ENCODE measurements at places on chromosomes 4 and X. TPM values are rescaled to one million over a fixed set of nuclear protein-coding genes. Genes with fewer than 3 reads are reported as not detected.

NBDY gene
- total RNA-seq = 34.1 TPM

- DNase-seq = no peak
Observed at GRCh38 chrX:150849996-150850720, 48.3 kb downstream of the CD99L2 start.

PUDP gene
- 26.2 TPM for total RNA-seq

SSX3 gene
- total RNA-seq = not detected

DNA sequence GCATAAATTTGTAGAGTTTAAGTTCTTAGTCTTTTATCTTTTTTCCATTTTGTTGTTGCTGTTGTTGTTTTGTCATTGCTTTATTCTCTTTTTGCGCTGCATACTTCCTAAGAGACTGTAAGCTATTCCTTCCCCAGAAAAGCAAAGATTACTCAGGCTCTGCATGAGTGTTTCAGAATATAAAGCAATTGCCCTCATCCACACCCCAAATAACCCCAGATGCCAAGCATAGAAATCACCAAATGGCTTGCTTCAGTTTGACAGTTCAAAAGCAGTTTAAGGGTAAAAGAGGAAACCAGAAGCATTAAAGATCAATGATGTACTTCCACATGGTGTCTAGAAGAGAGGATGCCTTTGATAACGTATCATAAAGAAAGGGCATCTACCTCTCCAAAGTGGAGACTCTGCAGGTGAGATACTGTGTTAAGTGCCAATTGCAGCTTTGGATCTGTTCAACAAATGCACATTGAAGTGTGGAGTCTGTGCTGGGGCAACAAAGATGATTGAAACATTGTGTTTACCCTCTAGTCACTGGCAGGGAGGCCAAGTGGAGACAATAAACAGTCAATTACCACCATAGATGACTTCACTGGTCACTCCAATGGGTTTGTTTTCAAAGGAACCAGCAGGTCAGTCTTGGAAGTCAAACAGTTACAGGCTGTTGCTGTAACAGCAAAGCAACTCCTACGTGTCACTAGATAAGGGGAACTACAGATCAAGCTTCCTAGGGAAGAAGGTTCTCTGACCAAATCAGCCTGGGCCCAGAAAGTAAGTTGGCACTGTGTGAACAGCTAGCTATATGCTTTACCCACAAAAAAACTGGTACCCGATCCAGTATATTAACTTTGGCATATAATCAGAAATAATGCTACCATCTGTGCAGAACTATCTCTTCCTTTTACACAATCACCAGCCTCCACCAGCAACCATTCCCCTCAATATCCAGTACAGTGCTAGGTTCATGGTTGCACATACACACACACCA lies 40.6 kb upstream of the IL21 start:
- no peak for DNase-seq

GRCh38 chrX:30489323-30489722 lies 88.2 kb downstream of the TASL start:
- DNase-seq = no peak

DNA sequence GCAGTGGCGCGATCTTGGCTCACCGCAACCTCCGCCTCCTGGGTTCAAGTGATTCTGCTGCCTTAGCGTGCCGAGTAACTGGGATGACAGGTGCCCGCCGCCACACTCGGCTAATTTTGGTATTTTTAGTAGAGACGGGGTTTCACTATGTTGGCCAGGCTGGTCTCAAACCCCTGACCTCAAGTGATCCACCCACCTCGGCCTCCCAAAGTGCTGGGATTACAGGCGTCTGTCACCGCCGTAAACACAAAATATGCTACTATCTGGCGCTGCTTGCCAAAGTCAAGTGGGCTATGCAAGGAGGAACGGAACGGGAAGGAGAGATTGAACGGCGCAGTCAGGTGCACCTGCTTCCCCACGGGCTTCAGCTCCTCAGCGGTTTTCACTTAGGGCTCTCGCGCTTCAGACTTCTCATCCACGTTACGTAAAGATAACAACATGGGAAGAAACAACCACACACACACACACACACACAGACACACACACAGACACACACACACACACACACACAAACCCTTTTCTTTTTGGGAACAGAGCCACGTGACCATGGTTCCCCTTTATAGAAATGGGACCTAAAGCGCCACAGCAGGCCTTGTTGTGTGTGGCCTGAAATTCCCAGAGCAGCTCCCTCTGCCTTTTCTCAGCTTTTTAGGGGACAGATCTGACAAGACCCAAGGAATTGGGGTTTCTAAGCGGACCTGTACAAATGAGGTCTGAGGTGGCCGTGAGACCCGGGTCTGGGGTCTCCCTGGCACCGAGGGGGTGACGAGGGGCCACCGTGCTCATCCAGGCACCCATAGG lies 1.5 kb downstream of the P2RY8 start:
- DNase-seq = peak; percentile 65

DNA sequence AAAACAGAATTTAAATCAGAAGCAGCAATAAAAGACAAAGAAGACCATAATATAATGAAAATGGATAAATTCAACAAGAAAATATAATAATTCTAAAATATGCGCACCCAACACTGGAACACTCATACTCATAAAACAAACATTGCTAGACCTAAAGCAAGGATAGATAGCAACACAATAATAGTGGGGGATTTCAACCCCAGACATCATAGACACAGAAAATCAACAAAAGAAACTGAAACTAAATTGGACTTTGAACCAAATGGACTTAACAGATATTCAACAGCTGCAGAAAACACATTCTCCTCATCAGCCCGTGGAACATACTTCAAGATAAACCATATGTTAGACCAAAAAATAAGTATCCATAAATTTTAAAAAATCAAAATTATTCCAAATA lies 1552.6 kb downstream of the C4orf33 start:
- DNase-seq = no peak

EIF4E gene
- 157 TPM for total RNA-seq

ANKRD50 gene
- total RNA-seq = 0.15 TPM

DNA sequence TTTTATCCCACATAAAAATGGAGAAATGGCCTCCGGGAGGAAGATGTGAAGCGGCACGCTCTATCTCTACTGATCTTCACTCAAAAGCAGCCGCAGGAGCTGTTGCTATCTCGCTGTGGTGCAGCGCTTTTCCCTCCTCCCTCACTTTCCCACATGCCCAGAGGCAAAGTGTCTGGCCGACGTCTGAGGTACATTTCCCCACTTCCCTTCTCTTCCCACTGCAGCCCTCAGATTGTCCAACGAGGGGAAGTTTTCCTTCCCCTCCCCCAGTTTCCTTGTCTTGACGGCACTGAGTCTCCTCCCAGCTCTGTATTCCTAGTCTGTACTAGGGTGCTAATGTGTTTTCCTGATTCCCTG lies 660 bp upstream of the COL25A1 start:
- DNase-seq = no peak

- no peak for DNase-seq
Observed at GRCh38 chrX:9867753-9868152, 81.5 kb downstream of the SHROOM2 start.

DNA sequence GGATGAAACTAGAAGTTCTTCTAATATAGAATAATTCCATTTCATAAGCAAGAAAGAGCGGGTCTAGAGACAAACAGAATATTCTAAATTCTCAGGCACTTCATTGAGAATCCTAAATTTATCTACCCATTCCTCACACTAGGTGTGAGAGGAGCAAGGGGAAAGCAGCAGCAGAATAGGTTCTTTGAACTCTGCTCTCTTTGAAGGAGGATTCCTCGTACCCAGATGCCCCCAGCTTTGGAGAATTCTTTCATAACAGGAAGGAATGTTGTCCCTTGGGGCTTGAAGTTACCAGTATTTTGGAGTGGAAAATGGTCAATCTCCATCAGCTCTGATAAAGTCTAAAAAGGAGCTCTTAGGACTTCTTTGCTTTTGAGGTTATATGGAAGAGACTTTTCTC lies 59.7 kb upstream of the RASGEF1B start:
- DNase-seq = no peak

DNA sequence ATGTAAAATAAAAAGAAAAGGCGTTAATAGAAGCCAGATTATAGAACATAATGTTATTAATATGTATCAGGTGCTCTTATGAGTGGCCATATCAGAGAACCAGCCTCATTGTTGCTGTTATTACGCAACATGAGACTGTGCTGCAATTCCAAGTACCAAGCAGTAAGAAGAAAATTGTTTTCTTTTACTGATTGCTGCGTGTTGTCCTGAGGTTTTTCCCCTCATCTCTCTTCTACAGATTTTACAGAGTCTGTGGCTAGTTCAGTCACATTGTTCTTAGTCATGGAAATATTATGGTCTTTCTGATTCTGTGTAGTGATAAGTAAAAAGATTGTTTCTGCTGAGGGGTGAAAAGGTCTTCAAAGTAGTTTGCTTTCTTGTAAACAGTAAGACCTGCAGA lies 55.9 kb downstream of the NPNT start:
- no peak for DNase-seq

KIT gene
- 0.20 TPM for total RNA-seq

All from CD8-positive, alpha-beta memory T cell (primary cell).